Dorsolateral prefrontal cortex (tissue), 122 donors: ENCODE measurements at places on chromosomes 6 and 20.

DNA sequence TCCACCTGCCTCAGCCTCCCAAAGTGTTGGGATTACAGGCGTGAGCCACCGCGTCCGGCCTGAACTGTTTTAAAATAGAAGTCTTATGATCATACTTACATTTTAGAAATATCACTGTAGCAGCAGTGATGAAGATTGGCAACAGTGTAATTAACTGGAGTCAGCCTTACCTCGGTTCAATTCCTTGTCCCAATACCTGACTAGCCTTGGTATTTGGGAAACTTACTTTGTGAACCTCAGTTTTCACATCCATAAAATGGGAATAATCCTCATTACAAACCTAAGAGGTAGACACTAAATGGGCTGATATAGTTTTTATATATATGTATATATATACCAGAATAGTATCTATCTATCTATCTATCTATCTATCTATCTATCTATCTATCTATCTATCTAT, 19.3 kb downstream of the PHF20 start:
- no peak for DNase-seq

DNA sequence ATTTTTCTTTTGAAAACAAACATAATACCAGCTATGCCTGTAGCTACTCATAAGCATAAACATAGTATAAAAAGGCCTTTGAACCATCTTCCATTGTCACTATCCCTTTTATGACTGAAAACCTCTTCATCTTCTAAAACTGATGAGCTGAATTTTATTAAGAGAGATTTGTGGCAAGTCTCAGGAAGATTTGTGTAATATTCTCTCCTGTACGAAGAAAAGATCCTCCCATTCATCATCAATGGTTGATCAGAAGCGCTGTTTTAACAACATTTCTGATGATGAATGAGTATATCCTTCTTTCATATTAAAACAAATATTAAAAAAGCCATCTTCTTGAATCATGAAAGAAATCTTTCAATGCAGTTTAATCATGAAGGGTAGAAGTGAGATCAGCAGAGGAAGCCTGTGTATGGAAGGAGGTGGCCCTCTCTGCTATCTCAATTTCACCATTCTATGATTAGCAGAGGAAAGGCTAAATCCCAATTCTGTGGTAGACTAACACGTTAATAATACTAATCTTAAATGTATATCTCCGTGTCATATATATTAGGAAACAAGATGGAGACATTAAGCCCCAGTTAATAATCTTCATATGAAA, 430.2 kb downstream of the FRK start:
- DNase-seq, result no peak

DNA sequence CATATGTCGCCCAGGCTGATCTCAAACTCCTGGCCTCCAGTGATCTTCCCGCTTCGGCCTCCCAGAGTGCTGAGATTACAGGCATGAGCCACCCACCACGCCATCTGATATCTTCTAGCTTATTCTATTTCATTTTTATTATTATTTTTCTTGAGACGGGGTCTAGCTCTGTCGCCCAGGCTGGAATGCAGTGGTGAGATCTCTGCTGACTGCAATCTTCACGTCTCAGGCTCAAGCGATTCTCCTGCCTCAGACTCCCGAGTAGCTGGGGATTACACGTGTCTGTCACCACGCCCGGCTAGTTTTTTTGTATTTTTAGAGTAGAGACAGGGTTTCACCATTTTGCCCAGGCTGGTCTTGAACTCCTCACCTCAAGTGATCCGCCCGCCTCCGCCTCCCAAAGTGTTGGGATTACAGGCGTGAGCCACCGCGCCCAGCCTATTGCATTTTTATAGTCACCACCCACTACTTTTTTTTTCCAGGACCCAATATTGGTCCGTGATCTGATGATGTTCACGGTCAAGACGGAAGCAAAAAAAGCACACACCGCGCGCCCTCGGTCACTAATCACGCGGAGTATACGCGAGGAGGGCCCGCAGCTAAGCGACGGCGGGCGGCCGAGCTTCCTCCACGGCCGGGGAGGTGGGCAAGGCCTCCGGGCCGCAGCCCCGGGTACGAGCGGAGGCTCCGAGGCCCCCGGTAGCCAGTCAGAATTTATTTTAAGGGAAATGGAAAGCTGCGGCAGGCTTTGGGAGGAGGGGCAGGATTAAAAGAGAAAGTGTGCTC, 1.1 kb upstream of the LSM14B start:
- no peak for DNase-seq

DNA sequence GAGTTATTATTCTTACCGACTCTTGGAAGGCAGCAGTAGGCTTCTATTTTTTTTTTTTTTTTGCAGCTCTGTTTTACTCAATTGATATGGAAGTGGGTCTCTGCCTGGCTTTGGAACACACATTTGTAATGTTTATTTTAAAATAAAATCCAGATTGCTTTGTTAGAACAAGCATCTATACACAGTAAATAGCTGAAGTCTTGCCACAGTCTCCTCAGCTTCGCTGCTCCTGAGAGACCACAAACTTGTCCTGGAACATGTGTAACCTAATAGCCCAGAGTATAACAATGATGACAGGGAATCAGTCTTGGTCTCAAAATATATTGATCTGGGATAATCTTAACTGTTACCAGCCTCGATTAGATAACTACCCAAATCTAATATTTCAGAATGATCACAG, 299.8 kb upstream of the NOX3 start:
- no peak for DNase-seq

- no peak for DNase-seq
Observed at GRCh38 chr6:33583591-33584155, 3.6 kb upstream of the BAK1 start.

DNA sequence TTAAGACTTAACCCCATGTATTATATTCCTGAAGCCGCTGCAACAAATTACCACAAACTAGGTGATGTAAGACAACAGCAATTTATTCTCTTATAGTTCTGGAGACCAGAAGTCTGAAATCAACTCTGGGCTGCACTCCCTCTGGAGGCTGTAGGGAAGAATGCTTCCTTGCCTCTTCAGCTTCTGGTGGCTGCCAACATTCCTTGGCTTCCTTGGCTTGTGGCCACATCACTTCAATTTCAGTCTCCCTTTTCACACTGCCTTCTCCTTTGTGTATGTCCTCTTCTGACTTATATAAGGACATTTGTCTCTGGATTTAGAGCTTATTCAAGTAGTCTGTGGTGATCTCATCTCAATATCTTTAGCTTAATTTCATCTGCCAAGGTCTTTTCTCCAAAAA, 141.6 kb downstream of the DHX35 start:
- DNase-seq, result no peak

- no peak for DNase-seq
Observed at GRCh38 chr6:134647861-134648260, 302.0 kb downstream of the ALDH8A1 start.

DNA sequence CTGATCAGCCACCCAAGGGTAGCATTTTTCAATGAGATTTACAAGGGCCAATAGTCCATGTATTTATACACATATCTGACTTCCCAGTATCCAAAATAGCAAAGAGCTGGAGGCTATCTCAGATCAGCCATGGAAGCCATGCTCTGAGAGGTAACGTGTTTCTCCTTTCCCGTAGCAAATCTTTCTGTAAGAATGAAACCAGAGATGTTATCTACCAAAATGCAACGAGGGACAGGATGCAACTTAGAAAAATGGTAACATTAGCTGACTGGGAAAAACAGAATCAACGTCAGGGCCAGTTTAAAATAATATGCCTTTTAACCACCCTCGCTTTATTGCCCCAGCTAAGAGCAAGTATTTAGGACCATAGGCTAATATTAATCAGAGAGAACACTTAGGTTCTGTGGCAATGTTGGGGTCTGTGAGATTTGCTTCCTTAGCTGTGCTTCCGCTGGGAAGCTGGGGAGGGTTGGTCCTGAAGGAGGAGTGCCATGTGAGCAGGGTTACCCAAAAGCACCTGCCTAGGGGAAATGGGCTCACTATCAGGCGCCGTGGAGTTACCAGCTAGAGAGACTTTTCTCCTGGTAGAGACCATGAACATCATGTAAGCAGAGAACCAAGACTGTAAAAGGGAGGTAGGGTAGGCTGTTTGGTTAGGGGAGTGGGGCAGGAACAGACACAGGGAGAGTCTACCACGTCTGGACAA, 1.2 kb downstream of the ZNF831 start:
- no peak for DNase-seq

- no peak for DNase-seq
Observed at GRCh38 chr6:134675110-134676054, 274.5 kb downstream of the ALDH8A1 start.

DNA sequence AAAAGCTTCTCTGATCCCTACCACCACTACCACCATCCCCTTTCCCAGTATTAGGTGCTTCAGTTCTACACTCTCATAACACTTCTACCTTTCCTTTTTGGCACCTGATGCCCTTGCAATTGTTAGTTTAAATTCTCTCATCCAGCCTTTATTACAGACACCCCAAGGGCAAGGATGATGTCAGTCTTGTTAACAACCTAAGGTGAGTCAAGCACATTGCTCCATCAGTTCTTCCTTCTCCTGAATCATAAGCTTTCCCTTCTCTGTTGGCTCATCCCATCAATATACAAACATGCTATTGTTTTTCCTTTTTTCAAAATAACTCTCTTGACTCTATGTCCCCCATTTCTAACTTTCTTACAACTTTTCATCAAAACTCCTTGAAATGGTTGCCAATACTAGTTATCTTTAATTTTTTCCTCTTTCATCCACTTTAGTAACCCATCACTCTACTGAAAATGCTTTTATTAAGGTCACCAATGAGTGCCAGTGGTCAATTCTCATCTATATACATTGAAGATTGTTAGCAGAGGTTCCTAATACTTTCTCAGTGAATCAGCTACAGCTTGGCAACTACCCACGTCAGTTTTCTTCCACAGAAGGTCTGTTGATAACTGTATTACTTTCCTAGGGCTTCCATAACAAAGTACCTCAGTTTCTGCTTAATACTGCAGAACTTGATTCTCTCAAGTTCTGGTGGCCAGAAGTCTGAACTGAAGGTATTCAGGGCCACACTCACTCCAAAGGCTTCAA, 97.1 kb upstream of the FLRT3 start:
- no peak for DNase-seq

DNA sequence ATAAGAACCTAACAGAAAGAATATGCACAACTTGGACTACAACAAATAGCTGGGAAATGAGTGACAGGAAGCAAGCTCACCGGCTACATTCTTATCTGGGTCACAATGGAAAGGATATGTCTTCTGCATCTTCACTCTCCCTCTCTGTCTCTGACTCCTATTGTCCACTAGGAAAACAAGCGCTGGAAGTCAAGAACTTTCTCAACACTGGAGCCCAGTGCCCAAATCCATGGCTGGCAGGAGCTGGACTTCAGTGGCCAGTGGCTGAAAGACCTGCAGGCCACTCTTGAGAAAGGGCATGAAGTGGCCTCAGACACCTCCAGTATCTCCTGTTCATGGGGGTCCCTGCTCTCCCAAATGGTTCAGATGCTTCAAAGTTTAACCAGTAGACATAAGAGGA, 62.0 kb downstream of the FAM50B start:
- no peak for DNase-seq

GRCh38 chr6:27706431-27706830, 205.8 kb downstream of the OR2B2 start:
- no peak for DNase-seq

DNA sequence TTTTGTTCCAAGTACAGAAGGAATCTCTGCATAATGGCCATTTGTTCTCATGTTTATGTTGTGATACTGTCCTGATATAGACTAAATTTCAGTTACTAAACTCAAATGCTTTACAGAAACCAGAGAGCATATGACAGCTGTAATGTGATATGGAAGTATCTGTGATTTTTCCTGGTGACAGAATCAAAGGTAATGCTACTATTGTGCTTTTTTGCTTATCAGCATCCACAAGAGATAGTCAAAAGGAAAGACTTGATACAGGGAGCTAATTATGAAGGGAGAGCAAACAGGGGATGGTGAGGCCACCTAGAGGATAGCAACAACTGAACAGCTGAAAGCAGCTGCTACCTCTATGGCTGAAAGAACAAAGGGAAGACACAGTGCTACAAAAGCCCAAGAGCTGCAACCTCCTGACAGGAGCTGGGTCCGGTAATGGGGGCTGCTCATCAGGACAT, 181.4 kb downstream of the PHF3 start:
- no peak for DNase-seq

DNA sequence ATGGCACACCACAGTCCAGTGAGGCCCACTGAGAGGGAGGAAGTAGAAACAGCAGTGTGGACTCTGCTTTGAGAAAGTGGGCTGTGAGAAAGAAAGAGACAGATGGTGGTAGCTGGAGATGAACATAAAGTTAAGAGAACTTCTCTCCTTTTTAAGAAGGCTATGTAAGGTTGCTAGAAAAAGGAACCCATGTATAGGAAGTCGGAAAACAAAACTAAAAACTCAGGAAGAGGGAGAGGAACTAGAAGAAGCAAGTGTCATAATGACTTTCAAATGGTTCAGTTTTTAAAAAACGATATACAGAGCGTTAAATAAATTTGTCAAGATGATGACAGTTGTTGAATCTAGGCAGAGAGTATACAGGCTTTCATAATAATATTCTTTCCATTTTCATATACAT, 25.4 kb upstream of the GMNN start:
- DNase-seq, result no peak

- no peak for DNase-seq
Observed at GRCh38 chr6:15573384-15573783, 89.4 kb downstream of the DTNBP1 start.

DNA sequence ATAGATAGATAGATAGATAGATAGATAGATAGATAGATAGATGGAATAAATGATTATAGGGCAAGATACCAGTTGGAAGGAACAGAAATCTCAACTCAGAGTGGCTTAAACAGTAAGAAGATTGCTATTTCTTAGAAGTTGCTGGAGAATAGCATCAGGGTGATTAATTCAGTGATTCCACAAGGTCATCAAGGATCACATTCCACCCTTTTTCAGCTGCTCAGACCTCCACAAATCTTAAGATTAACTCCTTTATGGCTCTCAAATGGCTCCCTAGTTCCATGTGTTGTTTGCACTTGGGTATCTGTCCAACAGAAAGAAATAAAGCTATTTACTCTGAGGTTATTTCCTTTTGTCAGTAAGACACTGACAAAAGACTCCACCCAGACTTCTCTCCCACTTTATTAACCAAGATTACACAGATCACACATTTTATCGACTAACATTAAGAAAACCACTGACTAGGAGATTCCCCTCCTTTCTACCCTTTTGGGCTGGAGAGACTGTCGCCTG, 68.3 kb upstream of the KIF16B start:
- no peak for DNase-seq

- DNase-seq, result no peak
Observed at GRCh38 chr20:57400821-57401564, 9.8 kb downstream of the RBM38 start.

GRCh38 chr20:43925801-43926200, 11.1 kb downstream of the TOX2 start:
- no peak for DNase-seq

DNA sequence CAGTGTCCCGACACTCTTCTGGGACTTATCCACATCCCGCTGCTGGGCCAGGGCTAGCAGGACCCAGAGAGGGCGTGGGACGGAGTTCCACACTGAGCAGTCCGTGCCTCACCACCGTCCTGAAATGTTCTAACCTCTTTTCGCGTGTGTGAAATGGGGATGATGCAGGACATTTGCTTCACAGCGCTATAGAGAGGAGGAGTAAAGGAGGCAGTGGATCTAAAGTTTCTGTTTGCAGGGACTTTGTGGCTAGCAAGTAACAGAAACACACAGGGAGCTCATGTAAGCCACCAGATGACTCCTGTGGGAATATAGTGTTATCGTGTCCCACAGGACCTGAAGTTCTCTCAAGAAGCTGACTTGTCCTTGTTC, 634 bp downstream of the ITPA start:
- DNase-seq, result no peak

- DNase-seq, result no peak
Observed at GRCh38 chr6:4028051-4028450, 50.9 kb downstream of the FAM217A start.
